ENCODE measurements at places on chromosomes 12 and 14.
A peak's percentile ranks its signal among the peaks of the same experiment; 100 is the strongest.

DNA sequence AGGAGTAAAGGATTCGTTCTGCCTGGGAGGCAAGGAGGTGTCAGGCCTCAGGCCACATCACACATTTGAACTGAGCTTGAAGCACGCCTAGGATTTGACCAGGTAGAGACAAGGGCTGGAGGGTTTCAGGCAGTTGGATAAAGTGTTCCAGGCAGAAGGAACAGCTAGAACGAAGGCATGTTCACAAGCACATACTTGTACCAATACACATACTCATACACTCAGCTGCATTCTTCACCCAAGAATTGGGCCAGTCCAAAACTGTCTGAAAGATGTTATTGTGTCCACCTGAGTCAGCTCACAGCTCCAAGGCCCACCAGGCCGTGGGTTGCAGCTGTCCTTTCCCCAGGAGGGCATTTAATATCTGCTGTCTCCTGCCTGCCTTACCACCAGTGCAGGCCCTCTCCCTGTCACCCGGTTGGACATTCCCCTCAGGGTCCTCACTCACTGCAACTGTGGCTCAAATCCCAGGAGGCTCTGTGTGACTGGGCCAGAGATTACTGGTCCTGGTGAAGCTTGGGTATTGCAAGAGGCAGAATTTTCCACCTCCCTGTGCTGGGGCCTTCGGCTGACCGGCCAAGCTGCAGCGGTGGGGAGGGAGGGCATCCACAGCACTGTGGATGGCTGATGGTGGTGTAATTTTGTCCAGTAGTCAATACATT, 12.8 kb upstream of the AQP2 start:
- DNase-seq: no peak

DNA sequence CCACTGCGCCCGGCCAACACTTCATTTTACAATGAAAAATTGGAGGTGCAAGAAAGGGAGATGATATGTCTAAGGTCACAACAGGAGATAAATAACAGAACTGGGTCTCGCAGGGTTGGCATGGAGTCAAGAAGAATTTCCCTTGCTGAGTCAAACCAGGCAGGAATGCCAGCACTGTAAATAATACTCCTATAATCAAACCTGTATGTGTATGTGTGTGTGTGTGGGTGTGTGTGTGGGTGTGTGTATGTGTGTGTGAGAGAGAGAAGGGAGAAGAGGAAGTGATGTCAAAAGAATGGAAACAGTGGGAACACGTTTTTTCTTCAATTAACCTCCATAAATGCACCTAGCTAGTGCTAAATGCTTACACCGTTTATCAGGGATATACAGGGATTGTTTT, 70.4 kb downstream of the TMEM116 start:
- no peak for DNase-seq

DNA sequence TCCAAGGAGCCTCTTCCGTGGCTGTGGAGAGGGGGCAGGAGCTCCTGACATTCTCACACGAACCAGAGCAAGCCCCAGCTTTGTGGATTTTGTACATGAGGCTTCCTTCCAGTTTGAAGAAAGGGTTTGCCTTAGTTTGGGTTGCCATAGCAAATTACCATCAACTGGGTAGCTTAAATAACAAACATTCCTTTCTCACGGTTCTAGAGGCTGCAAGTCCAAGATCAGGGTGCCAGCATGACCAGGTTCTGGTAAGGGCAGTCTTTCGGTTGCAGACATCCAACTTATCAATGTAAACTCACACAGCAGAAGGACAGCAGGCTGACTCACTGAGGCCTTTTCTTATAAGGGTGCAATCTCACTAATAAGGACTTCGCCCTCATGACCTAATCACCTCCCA, 25.9 kb upstream of the STAB2 start:
- no peak for DNase-seq

GRCh38 chr14:43706900-43707299, 800.2 kb downstream of the FSCB start:
- DNase-seq: no peak

- DNase-seq: peak; percentile 11
Measured at GRCh38 chr12:89245090-89245489, 107.2 kb downstream of the DUSP6 start.

DNA sequence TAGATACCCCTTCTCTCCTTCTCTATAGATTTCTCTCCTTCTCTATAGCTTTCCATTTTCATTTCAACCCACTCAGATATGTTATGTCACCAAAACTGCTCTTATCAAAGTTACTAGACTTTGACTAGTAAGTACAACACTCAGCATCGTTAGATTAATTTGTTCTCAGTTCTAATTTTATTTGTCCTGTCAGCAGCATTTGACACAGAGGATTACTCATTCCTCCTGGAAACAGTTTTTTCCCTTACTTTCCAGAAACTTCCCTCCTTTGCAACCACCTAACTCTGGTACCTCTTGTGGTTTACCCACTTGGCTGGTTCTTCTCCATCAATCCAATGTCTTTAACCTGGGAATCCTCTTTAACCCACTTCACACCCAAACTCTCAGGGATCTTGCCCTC, 423.7 kb downstream of the TMTC2 start:
- DNase-seq: no peak

- no peak for DNase-seq
Measured at GRCh38 chr12:120343039-120343537, 15.5 kb upstream of the PLA2G1B start.

DNA sequence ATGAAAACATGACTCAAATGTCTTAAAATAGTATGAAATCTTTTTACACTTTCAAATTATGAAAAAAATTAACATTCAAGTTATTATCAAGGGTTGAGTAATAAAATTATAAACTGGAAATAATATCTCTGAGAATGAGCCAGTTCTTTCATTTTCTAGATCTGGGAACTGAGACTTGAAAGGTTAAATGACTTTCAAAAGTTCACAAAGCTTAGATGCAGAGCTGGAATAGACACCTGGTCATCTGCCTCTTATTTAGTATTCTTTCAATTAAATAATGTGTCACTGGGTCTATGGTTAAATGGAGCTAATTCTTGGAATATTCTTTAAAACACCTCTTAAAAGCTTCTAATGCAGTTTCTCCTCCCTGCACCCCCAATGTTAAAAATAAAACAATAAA, 86.6 kb downstream of the CDK17 start:
- no peak for DNase-seq

DNA sequence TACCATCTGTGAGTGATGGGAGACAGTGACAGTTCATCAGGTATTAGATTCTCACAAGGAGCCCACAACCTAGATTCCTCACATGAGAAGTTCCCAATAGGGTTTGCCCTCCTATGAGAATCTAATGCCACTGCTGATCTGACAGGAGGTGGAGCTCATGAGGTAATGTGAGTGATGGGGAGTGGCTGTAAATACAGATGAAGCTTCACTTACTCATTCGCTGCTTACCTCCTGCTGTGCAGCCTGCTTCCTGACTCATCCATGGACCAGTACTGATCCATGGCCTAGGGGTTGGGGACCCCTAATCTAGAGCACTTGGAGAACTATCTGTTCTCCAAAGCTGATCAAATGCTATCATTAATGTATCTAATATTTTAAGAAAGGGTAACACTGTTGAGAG, 17.7 kb downstream of the CLEC2D start:
- DNase-seq: no peak

Data from stimulated activated CD8-positive, alpha-beta memory T cell treated with anti-CD3 and anti-CD28 coated beads, Interleukin-12 subunit alpha, Interleukin-12 subunit beta, amount 100 ng/mL, for 1 hour (primary cell).